ENCODE measurements at places on chromosomes 6 and 20.

DNA sequence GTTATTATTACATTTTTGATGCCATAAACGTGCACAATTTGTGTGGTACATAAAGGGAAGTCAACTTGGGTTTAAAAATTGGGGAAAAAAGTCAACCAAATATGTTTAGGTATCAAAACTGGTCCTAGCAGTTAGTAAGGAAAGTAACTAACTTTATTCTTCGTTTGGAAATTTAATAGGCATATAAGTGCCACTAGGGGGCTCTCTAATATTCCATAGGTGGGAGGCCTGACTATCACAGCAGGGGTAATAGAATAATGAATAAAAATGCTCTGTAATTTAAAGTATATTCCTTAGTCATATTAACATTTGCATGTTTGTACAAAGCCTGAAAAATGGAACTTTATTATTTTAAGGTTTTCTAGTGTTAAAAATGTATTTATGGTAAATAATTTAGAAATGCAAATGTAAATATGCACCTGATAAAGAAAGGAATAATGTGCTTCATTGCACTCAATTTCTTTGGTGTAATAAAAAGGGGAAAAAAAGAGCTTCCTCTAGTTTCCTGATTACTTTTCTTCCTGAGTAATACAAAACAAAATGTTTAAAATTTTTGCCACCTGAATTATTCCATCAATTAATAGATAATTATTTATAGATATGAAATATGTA is 125.7 kb upstream of the HDAC2 start:
- no peak for DNase-seq

DNA sequence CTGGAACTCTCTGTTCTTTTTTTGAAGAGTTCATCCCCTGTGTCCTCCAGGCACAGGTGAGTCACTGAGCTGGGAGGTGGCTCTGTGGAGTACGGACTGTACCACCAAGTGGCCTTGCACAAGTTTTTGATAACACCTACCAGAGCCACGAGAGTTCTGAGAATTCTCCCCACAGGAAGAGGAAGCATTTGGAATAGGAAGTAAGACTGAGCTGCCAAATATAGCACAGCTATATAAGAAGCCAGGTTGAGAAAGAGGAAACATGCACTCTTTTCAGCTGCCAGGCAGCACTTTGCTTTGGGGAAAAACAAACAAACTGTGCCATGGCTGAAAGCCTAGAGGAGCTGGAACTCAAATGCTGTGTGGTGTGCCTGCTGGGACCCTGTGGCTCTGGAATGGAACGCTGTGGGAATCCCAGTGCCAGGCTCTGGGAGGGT is 70.8 kb upstream of the RIPOR2 start:
- DNase-seq: no peak

DNA sequence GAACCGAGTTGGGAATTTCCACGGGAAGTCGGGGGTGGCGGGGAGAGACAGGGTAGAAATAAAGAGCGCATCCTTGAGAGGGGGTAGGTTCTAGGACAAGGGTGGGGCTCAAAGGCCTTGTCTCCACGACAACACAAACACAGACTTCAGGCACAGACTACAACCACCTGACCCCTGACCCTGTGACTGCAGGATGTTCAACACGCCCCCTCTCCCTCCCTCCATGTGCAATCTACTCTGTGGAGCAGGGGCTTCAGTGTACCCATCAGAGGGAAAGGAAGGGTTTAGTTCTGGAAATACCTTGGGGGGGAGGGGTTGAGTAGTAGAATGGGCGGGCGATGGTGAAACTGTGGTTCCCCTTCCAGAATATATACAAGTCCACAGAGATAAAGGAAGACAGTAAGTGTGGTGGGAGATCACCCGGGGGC is 651 bp upstream of the TAPBP start:
- DNase-seq: peak; percentile 61

- DNase-seq: peak; percentile 48
These were observed 46.8 kb downstream of the EIF2S2 start for GRCh38 chr20:34065260-34065659.

DNA sequence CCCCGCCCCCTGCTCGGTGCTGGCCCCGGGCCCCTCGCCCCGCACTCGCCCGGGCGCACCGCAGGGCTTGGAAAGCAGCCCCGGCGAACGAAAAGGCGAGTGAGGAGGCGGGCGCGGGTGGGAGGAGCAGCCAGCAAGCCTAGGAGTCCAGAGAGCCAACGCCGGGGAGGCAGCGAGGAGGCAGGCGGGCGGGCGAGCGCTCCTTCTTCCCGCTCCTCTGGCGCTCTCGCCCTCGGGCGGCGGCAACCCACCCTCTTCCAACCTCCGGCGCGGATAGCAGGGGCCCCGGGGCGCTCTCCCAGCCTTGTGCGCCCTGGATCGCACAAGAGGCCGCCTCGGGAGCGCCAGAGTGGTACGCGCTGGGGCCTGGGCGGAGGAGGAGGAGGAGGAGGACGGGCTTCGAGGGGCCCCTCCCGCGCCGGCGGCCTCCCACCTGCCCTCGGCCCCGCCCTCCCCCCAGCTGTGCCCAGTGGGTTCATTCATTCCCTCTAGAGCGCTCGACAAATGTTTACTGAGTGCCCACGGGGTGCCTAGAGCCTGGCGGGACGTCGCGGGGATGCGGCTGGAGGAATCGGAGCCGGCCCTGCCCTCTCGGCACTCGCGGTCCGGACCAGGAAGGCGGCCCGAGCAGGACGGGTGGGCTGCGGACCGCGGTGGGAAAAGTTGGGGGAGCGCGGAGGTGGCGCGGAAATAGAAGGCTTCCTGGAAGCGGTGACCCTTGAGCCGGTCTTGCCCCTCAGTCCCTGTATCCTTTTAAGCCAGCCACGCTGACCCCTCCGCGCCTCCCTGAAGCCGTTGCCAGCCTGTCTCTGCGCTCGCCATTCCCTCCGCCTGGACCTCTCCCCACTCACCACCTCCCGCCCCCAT is at the start of gene BMP7:
Gene BMP7 (minus strand): TSS at position 351 of the 867 bp plus-strand sequence. CDS start 519 bp downstream, outside the sequence.
- no peak for DNase-seq

DNA sequence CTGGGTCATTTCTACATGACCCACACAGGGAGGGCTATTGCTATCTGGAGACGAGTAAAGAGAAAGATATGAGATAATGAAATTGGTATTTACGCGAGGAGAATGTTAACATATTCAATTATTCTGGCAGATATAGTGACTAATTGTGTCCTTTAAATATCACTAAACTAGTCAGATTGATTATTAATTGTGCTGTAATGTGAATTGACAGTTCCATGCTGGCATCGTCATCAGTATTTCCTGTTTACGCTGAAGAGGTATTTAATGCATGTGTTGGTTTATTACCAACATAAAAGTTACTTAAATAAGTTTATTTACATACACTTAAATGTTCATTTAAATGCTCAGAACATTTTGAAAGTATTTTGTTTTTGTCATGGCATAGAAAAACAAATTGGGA is 35.7 kb upstream of the OGFRL1 start:
- no peak for DNase-seq
